ENCODE measurements at places on chromosomes 2 and 18.
A peak's percentile ranks its signal among the peaks of the same experiment; 100 is the strongest.

DNA sequence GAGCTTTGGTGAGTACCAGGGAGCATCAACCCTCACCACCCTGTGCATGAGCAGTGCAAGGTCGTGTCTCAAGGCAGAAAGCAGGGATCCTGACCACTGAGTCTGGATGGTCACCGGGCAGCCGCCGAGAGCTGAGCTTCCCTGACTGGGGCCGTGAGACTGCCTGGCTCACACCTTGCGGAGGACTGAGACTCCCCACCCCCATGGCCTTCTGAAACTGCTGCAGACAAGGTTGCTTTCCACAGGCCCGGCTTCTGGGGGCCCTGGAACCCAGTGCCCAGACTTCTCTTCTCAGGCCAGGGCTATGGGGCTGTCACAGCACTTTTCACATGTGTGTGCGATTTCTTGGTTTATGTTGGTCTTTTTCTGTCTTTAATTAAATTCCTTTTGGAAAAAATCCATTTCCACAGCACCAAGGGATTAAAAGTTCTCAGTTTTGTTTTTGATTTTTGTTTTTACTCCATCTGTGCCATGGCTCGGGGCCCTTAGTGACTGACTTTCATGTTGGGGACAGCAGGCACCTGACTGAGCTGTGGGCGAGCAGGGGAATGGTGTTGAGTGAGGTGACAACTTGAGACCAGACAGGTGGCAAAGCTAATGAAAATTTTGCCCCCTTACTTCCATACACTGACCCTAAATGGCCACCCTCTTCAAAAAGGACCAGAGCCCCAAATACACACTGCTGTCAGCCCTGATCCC, 297.9 kb downstream of the CYP26B1 start:
- no peak for DNase-seq

GRCh38 chr2:134181219-134181618, 72.7 kb upstream of the MGAT5 start:
- DNase-seq: no peak

GRCh38 chr2:136034629-136035028, 49.2 kb upstream of the DARS1 start:
- no peak for DNase-seq

DNA sequence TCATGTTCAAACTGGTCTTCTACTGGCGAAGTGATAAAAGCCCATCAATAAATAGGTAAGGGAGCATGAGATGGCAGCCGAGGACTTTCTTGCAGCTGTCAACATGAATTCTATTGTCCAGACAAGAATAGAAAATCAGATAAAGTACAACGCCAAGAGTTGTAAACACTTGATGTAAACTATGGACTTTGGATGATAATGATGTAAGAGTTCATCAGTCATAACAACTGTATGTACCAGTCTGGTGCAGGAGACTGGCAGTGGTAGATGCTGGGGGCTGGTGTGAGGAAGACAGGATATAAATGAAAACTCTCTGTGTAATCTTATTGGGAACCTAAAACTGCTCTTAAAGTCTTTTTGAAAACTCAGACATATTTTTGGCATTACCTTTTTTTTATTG, 155.9 kb upstream of the RASGRP3 start:
- DNase-seq: no peak

DNA sequence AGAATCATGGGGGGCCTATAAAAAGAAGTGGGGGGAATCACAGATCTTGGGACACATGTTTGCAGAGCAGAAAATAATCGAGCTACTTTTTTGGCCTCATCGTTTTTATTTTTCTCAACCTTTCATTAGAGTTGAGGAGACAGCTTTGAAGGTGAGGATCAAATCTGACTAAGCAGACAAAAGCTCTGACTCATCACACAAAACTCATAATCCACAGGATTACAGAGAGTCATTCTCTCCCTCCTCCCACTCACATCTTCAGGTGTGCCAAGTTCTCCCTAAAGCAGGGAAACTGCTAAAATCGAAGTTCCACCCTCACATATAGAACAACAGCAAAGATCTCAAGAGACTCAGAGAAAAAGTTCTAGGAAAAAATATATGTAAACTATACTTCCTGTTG, 15.6 kb downstream of the BAZ2B start:
- DNase-seq: peak; percentile 76

Measured in putamen (tissue), 1 donor.